ENCODE measurements at places on chromosomes 1 and 21. TPM values are rescaled to one million over a fixed set of nuclear protein-coding genes. Genes with fewer than 3 reads are reported as not detected.
A peak's percentile ranks its signal among the peaks of the same experiment; 100 is the strongest.

DNA sequence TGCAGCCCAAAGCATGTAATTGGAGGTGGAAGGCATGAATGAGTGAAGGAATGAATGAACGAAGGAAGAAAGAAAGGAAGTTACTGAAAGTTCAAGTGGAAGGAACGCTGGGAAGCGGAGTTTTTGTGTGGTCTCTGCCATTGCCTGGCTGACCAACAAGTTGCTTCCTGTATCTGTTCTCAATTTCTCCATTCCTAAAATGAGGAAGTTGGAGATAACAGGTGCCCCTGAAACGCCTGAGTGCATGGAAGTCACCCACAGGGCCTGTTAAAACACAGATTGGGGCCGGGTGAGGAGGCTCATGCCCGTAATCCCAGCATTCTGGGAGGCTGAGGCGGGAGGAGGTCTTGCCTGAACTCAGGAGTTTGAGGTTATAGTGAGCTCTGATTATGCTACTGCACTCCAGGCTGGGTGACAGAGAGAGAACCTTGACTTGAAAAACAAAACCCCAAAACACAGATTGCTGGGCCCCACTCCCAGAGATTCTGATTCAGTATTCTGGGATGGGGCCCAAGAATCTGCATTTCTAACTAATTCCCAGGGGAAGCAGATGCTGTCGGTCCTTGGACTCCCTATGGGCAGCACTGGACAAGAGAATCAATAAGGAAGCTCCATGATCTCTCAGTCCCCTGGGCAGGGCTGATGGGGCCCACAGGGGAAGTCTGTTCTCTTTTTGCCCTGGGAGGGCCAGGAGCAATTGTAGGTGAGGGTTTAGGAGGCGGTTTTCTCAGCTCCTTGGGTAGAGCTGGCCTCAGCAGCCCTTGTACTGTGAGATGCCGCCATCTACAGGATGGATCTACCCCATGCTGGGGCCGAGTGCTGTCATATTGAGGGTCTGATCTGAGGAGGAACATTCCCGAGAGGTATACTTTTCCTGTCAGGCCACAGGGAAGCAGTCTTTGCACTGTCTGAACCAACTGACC, 3.3 kb upstream of the CNR2 start:
- DNase-seq: no peak

- no peak for DNase-seq
Measured at GRCh38 chr1:79638382-79638781, 631.9 kb upstream of the ADGRL4 start.

Gene DMBX1
- not detected for total RNA-seq

- no peak for DNase-seq
Measured at GRCh38 chr1:112803906-112804762, 89.0 kb upstream of the PPM1J start.

DNA sequence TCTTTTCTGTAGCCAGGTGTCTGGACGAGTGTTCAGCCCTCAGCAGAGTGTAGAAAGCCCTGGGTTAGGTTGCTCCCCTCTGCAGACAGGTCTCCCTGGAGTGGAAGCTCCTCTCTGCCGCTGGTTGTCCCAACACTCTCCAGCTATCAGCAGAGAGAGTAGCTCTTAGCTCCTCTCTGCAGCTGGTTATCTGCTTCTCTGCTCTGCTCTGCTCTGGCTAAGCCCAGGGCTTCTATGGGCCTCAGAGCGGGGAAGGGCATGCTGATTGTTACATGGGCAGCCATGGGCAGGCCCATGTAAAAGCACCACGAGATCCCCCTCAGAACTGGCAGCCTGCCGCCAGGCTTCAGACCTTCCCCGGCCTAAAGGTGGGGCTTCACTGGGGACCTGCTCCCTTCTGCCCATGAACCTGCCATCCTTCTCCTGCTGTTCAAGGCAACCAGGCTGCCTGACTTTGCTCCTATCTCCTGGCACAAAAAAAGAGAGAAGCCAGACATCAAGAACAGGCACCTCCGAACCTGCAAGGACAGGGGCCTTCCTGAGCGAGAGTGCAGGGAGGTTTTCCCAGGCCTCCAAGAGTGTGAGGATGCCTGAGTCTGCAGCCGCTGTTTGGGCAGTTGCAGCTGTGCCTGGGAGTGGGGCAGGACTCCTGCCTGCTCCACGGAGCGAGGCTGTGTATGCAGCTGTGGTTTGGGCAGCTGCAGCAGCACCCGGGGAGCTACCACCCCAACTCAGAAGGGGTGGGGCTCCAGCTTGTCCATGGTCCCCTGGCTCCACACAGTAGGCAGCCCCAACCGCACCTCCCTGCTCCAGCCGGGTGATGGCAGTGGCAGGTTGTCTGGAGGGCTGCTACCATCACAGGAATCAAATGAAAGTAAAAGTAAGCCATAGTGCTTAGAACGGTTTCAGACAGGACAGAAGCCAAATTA, 973.7 kb downstream of the LTN1 start:
- no peak for DNase-seq

Gene GJA9
- 1.1 TPM for total RNA-seq

DNA sequence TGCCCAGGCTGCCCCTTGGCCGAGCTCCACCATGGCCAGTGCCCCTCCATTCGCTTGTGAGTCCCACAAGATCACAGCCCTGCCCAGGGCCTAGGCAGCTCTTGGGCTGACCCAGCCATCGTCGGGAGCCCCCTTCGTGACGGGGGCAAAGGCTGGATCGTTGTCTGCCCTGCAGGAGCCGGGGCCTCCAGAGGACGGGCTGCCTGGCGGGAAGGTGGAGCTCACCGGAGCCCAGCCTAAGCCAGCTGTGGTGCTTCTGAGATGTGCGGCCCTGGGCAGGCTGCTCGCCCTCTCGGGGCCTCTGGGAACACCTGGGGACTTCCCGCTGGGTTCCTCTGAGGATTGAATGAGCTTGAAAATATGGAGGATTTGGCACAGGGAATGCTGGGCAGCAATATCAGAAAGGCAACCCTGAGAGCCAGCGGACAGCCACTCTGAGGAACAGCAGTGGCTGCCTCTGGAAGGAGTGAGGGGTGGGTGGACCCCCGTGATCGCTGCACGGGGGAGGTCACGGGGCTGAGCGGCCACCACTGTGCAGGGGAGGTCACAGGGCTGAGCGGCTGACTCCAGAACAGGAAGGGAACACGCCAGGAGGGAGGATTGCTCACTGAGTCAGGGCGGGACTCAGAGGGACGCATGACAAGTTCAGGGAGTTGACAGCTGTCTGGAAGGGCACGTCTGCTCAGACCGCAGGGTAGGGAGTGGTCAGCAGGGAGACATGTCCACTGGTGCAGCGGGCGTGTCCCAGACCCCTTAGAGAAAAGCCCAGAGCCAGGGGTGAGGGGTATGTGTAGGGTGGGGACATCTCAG, 19.3 kb downstream of the TP73 start:
- DNase-seq: peak; percentile 53

DNA sequence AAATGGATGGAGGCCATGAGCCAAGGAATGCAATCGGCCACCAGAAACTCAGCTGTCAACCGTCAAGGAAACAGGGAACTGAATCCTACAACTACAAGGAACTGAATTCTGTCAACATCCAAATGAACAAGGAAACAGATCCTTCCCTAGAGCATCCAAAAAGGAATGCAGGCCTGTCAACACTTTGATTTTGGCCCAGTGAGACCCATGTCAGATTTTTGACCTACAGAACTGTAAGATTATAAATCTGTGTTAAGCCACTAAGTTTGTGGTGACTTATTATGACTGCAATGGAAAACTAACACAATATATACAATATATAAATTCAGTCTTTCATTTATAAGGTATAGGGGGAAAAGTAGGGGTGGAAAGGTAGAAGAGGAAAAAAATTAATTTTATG, 55.3 kb downstream of the SHCBP1L start:
- DNase-seq: no peak

Gene KIF21B
- 0.65 TPM for total RNA-seq

DNA sequence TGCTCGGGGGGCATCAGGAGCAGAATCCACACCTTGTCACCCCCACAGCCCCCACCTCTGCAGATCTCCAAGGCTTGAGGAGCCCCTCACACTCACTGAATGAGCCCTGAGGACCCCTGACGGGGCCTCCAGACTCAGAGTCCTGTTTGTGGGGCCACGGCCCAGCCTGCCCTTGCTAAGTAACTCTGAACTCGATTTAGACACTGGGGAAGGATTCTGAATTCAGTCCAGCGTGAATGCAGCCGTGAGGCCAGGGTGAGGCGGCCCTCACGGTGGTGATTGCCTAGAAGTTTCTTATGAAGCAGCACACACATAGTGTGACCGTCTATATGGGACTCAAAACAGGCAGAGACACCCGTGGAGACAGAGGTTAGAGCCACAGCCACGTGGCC, 58.9 kb upstream of the ADARB1 start:
- DNase-seq: peak; percentile 55

DNA sequence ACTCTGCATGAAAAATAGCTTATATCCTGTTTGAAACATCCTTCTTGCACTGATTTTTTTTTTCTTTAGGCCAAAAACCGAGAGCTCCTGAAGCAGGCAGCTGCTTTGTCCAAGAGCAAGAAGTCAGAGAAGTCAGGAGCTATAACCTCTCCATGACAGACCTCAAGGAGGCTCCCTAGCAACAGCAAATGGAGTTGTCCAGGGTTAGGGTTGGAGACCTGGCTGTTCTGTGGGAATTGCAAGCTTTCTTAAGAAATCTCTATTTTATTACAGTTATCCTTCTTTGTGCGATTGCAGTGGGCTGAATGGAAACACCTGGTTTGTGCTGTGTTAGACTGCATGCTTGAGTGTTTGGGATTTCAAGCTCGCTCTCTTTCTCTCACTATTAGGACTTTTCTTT, 12.6 kb upstream of the STX12 start:
- no peak for DNase-seq

- DNase-seq: no peak
Measured at GRCh38 chr1:110200666-110201065, 9.4 kb upstream of the KCNC4 start.

Gene NHLH2
- total RNA-seq: 1.5 TPM

DNA sequence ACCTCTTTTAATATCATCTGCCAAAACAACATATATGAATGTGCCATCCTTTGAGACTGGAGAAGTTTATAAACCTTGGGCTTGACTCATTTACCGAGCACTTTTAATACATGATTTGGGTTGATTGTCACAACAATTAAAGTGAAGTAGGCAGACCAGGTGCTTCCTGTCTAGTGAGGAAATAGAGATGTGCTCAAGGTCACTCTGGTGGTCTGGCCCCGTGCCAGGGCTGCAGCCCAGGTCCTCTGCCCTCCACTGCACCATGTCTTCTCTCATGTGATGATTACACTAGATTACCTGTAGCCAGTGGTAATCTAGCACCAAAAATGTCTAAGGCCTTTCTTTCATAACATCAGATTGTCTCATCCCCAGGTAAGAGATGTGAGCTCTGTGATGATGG, 61.8 kb upstream of the LAMC2 start:
- no peak for DNase-seq

DNA sequence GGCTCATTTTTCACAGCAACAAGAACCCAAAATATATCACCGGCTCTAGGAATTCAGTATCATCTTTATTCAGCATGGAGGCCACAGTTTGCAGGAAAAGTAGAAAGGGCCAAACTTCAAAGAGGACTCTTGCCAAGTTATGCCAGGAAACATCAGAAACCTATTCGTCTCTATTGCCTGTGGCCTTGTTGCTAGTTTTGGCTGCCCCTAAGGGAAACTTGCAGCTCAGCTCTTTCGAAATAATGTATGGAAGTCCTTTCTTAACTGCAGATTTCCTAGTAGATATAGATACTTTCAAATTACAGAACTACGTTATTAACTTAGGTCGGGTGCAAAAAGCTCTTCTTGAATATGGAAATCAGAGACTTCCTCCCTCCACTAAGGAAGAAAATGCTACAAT, 4.2 kb upstream of the NENF start:
- no peak for DNase-seq

Gene NAV1
- 17.4 TPM for total RNA-seq

Gene SH2D1B
- not detected for total RNA-seq

Gene SH2D2A
- 0.29 TPM for total RNA-seq

DNA sequence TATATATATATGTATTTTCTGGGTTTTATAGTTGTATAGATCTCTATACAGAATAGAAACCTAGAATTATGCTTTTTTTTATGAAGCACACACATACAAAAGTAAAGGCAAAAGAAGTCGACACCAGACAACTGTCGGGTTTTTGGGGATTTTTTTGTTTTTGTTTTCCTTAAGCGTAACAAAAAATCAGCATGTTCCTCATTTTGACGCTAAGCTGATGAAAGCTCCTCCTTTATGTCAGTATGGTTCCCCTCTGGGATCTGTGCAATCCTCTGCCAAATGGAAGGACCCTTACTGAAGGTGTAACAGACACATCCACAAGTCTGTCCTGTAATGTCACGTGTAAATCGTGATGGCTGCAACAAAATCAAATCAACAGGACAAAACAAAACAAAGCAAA, 226.2 kb downstream of the RHOU start:
- no peak for DNase-seq

GRCh38 chr1:161051219-161051618, 5.4 kb upstream of the USF1 start:
- DNase-seq: no peak

Gene C1orf185
- total RNA-seq: not detected

Gene SEC16B
- 2.1 TPM for total RNA-seq

DNA sequence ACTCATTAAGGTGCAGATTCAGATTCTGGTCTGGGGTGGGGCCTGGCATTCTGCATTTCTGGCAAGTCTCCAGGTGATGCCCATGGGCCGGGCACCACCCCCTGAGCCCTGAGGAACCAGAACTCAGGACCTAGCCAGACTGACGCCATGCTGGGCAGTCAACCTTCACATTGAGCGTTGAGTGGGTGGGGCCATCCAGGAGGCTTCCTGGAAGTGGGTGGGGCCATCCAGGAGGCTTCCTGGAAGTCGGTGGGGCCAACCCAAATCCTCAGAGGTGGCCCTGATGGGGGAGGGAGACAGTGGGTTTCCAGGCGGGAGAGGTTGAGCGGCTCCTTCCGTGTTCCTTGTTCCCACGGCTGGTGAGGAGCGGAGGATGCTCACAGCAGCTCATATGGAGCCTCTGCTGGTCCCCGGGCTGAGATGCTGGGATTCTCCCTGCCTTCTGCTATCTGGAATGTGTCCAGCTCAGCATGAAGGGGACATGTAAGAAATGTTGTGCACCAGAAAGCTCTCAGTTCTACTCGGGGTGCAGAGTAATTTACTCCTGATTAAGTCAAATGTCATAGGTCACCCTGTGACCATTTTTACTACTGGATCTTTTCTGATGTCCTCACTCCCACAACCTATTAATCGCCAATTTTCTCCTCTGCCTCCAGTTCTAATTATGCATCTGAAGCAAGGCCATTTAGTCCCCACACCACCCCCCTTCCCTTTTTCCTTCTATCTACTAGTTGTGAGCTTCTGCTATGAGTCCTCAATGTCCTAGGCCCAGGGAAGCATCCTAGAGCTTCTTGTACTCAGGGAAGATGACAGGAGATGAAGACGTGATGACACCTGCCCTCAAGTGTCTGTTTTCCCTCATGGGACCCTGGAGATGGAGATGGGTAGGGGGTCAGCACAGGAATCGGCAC, 435.4 kb downstream of the PTPRU start:
- DNase-seq: peak; percentile 64

DNA sequence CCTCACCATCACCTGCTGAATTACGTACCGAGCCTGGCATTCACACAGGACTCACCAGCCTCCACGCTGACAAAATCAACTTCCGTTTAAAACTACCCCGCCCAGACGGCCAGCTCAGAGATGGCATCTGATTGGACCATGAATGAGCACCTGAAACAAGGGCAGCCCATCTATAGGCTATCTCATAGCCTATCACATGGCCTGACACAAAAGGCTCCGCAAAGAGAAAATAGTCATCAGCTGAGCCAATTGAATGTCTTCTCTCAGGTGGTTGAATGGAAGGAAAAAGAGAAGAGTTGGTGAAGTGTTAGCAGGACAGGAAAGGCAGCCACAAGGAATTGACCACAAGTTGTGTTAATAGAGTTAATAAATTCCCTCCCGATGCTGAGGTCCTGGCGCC, 50.6 kb upstream of the ZC3H12A start:
- DNase-seq: no peak

Gene NHLH1
- total RNA-seq: 0.39 TPM

- DNase-seq: no peak
Measured at GRCh38 chr1:163063610-163064009, 5.6 kb upstream of the RGS4 start.

Gene PPFIA4
- total RNA-seq: 0.89 TPM

Data from suprapubic skin (tissue), 4 donors.